ENCODE measurements at places on chromosomes 1 and 21.

DNA sequence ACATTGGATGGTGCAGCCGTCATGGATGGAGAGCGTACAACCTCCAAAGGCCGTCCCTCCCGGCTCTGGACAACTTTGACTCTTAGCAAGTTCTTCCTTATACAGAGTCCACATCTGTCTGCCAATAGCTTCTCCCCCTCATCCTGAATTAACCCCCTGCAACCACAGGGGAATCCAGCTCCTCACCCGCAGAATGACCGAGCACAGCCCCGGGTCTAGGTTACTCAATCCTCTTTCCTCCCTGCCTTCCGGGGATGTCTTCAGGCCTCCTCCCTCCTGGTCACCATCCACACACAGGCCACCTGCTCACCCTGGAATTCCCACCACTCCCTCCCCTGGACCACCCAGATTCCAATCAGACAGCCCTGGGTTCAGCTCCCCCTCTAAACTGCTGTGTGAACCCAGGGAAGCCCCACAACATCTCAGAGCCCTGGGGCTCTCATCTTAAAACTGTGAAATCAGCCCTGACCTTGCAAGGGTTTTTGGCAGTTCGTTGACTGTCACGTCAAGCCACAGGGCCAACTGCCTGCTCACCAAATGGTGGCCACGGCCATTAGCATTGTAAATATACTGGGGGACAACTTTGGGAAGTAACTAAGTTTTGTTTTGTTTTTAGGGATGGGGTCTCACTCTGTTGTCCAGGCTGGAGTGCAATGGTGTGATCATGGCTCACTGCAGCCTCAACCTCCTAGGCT, 54.2 kb downstream of the HSPG2 start:
- no peak for DNase-seq

GRCh38 chr1:56527548-56528302, 51.6 kb downstream of the PLPP3 start:
- DNase-seq: no peak

GRCh38 chr1:208533746-208534598, 289.8 kb upstream of the PLXNA2 start:
- DNase-seq: no peak

- no peak for DNase-seq
Measured at GRCh38 chr1:242245255-242245654, 246.4 kb upstream of the MAP1LC3C start.

DNA sequence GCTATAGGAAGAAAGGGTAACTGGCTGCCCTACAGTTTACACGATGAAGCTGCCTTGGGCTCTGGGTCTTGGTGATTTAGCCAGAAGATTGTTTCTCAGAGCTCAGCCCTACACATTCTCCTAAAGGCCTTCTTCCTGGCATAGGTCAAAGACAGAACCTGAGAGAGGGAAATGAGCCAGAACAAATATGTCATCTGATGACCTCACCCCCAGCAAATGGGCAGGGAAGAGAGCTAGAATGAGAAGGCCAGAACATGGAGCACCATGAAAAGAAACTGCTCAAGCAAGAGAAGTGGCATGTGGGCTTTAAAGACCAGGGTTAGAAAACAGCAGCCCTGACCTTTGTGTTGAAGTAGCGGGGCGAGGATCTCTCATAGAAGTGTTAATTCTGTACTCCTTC, 5.5 kb upstream of the ILDR2 start:
- DNase-seq: no peak

DNA sequence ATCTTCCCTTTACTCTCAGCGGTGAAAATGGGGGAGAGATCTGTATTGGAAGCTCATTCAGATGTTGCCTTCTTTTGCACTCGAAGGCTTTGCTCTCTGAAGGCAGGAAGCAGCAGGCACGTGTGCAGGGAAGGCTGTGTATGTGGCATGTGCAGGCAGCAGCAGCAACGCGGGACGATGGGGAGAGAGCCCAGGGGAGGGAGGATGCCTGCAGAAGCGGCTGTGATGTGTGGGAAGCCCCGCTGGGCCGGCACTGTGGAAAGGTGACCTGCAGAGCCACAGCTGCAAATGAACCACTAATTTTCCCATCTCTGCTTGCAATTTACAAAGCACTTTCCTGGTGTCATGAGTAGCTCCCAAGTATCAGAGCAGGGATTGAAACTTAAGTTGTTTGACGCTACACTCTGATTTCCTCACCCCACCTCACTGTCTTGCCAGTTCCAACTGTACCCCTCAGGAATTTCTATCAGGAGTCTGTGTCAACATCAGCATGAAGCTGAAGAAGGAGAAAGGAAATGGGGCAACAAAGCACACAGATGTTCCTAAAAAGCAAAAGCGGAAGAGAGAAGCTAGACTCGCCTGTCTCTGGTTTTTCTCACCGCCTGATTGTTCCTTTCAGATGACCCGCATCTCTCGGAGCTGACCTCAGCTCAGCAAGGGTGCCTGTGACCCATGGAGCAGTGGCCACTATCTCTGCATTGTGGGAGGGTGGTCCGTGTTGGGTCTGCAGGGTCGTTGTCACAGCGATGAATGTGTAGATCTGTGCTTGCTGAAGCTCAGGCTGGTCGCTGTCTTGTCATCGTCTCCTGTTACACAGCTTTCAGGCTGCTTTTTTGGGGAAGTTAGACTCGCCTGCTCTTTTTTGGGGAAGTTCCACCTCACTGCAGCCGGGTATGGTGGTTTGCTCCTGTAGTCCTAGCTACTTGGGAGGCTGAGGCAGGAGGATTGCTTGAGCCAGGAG, 156.1 kb downstream of the KIF26B start:
- DNase-seq: no peak

GRCh38 chr21:38148046-38148445, 108.7 kb upstream of the KCNJ15 start:
- DNase-seq: no peak

DNA sequence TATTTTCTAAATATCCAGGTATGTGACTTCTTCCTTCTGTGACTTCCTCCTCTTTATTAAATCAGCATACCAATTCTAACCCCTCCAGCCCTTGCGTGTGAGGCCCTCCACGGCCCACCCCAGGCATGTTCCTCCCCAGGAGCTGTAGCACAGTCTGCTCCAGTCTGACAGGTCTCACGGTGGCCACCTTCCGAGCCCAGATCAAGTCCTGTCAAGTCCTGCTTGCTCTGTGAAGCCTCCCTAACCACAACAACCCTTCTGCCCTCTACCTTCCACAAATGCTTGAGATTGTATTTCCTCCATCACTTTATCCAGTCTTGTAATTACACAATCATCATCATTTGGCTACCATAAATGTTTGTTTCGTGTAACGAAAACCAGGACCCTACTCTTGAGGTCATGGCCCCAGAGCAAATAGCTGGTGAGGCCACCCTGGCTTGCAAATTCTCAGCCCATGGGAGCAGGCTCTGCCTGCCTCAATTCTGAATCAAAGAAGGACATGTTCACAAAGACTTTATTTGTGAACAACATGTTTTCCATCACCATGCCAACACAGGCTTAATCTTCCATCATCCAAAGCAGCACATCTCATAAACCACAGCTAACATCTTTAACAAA, 33.0 kb upstream of the S100A7 start:
- no peak for DNase-seq

- no peak for DNase-seq
Measured at GRCh38 chr1:216883518-216883917, 160.3 kb upstream of the ESRRG start.

GRCh38 chr1:27605796-27606707, 2.1 kb upstream of the AHDC1 start:
- no peak for DNase-seq

- DNase-seq: no peak
Measured at GRCh38 chr1:244154872-244155531, 103.9 kb downstream of the ZBTB18 start.

GRCh38 chr1:18151436-18152122, 44.0 kb downstream of the IGSF21 start:
- DNase-seq: no peak

DNA sequence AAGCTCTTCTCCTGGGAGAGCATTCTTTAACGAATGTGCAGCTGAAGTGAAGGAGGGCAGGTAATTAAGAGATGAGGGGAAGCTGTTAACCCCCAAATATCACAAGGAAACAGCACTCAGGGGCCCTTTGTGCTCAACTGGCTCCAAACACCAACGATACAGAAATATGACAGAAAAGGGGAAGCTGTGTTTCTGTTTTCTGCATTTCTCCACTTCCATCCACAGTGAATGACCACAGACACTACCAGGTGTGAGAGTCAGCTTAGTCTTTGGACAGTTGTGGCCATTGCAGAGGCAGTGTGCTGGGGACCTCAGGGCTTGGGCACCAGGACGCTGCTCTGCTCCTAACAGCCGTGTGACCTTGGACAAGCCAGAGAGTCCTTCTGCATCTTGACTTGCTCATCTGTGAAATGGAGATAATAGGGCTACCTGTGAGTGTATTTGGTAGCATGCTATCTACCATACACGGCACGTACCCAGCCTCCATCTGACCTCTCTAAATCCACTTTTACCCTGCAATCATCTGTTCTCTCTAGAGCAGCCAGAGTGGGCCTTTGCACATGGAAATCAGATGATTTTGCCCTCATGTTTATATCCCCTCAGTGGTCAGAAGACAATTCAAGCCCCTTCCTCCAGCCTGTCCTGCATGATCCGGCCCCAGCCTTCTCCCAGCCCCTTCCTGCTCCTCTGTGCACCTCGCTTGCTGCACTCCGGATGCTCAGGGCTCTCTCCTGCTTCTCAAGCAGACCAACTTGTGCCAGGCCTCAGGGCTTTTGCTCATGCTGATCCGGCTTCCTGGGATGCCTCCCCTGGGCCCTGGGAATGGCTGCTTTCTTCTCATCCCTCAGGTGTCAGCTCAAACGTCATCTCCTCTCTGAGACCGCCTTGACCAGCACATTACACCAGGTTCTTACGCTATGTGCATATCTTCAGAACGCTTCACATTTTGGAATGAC, 4.7 kb upstream of the TINAGL1 start:
- DNase-seq: no peak

GRCh38 chr1:212153635-212154034, 118.1 kb downstream of the DTL start:
- DNase-seq: no peak

DNA sequence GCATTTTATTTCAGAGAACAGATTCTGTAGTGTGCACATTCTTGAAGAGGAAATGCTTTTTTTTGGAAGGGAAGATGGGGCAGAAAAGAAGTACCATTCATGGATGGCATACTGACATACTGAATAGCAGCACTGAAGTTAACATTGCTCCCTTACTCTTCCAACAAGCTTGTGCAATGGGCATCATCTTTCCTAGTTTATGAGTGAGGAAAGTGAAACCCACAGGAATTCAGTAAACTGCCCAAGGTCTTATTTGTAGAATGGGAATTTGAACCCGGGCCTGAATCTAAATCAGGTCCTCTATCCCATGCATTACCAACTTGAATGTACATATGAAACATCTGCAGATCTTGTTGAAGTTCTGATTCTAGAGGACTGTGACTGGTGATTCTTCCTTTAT, 215.7 kb upstream of the FGGY start:
- DNase-seq: no peak

GRCh38 chr1:187894349-187894748, 1065.6 kb downstream of the PLA2G4A start:
- no peak for DNase-seq

DNA sequence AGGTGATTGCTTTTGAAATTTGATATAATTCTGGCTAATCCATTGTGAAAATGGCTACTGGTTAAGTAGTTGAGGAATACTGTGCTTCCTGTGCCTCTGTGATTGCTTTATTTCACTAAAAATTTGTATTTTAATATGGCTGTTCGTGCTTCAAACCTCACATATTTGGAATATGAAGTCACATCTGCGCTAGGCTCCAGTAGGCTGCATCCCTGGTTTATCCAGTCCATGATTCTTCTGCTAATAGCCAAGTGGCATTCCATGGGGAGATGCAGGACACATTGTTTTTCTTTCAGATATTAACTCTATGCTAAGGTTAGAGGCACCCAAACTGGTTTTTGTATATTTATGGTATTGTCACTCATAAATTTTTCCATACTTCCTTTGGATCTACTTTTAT, 25.9 kb downstream of the DNM3 start:
- no peak for DNase-seq

DNA sequence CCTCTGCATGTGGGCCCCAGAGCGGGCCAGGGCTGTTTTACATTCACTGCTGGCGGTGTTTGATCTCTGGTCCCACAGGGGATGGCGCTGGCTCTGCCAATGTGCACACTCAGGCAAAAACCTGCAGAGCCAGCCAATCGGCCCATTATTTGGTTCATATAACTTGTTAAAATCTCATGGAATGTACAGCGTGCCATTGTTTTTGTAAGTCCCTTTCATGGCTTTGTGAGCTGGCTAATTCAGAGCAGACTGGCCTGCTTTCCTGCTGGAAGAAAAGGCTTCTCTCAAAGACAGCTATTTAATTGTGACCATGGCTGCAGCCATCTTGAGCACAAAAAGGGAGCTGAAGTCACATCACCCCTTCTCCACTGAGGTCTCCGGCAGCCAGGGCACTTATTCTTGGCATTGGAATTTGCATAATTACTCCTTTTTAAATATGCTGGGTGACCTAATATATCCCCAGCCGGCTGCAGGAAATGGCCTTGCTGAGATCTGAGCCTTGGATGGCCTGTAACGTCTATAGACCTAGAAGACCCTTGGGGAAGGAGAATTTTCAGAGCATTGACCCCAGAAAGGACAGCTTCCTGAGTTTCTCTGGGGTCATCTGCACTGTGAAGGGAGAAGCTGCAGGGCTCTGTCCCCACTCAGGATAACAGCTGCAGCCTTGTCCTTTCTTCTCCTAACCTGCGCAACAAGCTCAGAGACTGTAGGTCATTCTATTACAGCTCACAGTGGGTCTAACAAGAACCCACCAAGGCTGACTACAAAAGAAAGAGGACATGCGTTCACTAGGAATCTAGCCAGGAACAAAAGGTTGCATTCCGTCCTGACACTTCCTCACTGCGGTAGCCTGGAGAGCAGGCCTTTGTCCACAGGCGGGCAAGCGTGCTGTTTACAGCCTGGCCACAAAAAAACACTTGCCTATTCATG, 45.8 kb downstream of the BCAR3 start:
- DNase-seq: no peak

- no peak for DNase-seq
Measured at GRCh38 chr1:160374306-160375110, 7.6 kb downstream of the NHLH1 start.
